ENCODE measurements at places on chromosomes 11 and 22. TPM values are rescaled to one million over a fixed set of nuclear protein-coding genes. Genes with fewer than 3 reads are reported as not detected.

Gene TBX1
- total RNA-seq: 12.9 TPM

Gene ANO9
- 7.4 TPM for total RNA-seq

- DNase-seq: no peak
Observed at GRCh38 chr22:22410121-22410520, 98.4 kb downstream of the ZNF280B start.

DNA sequence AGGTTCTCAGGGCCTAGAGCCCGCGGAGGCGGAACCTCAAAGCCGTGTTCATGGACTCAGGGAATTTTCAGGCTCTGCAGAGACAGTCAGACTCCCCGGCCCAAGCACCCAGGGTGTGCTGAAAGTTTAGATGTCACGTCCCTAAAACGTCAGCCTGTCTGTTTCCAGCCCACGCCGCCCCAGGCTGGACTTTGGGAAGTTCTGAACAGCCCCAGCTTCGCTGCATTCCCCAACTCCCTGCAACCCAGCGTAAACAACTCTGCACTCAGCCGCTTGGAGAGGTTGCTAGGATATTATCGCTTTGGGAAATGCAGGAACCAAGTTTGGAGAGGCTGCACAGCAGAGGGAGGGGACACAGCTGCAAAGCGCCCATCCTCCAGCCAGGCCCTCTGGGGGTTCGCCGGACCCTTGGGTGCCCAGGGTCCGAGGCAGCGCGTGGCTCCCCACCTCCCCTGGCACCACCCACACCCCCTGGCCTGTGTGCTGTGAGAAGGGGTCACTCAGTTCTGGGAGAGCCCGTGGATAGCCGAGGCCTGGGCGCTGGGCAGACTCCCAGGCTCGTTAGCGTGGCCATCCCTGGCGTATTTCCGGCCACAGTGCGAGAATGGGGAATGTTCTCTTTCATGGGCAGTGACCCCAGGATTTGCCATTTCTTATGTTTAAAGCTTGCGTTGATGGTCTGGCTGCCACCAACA is 120.5 kb upstream of the FGF3 start:
- DNase-seq: no peak

DNA sequence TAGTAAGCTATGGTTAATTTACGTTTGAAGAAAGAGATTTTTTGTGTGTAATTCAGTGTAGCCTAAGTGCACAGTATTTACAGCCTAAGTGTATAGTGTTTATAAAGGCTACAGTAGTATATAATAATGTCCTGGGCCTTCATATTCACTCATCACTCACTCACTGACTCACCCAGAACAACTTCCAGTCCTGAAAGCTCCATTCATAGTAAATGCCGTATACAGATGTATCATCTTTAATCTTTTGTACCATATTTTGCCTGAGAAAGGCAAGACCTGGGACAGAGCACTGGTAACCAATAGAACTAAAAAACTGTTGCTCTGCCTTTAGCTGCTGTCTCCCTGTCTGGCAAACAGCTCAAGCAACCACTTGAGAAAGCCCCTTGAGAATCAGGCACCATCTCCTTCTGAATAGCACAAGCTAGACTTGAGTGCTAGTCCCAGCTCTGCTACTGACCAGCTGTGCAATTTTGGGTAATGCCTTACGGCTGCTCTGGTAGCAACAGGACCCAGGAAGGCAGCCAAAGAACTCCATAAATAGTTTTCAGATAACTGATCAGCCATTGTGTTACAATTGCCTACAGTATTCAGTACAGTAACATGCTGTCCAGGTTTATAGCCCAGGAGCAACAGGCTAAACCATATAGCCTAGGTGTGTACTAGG is 131.3 kb downstream of the KCNC1 start:
- DNase-seq: peak; percentile 43

GRCh38 chr22:23365524-23365923 is 185.2 kb downstream of the BCR start:
- no peak for DNase-seq

- no peak for DNase-seq
Observed at GRCh38 chr11:43585877-43586608, 94.5 kb upstream of the HSD17B12 start.

GRCh38 chr22:28034145-28034759 is 115.2 kb upstream of the PITPNB start:
- DNase-seq: no peak

DNA sequence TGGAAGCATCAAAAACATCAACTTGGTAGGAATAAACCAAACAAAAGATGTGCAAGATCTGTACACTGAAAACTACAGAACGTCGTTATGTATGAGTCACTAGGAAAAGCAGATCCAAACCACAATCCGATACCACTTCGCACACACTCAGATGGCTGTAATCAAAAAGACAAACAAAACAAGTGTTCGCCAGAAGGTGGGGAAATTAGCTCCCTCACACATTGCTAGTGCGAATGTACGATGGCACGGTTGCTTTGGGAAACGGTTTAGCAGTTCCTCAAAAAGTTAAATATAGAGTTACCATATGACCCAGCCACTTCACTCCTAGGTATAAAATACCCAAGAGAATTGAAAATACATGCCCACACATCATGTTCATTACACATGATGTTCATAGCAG is 14.8 kb upstream of the CARD10 start:
- peak; percentile 97 for DNase-seq

DNA sequence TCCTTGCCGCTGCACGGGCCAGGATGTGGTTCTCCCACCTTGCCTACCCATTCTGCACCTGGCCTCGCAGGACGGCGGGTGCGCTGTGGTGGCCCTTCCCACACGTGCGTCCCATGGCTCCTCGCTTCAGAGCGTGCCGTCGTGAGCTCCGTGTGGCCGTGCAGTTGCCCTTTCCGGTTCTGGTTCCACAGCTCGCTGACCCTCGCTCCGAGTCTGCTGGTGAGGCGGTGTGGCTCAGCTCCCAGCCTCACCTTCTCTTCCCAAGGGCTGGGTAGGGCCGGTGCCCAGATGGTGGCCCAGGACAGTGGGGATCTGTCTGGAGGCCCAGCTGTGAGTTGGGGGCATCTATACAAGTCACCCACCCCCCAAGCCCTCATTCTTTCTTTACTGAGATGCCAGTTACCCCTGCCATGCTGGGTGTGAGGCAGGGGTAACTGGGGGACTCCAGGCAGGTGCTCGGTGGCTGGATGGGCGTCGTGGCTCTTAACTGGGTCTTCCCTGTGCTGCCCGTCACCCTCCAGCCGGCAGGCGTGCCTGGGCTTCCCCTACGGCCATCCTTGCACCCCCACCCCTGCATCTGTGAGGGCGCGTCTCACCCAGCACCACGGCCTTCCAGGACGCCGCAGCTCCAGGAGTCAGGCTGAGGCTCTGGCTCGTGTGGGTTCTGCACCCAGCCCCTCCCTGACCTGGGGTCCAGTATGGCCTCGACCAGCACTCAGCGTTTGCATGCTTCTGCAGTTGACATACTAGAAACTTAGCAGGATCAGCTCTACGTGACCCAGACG is 395.2 kb downstream of the TBC1D22A start:
- no peak for DNase-seq

All from bronchial epithelial cell (primary cell).